Mesenchymal stem cell (in vitro differentiated cells and primary cell): ENCODE measurements at places on chromosomes 2 and 18.

DNA sequence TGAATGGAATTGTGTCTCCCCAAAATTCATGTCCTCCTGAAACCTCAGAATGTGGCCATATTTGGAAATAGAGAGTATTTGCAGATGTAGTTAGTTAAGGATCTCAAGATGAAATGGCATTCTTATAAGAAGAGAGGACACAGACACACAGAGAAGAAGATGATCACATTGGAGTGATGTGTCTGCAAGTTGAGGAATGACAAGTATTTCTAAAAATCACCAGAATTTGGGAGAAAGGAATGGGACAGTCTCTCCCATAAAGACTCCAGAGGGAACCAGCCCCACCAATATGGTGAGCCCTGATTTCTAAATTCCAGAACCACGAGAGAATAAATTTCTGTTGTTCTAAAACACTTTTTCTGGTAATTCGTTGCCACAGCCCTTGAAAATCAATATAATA, 166.3 kb downstream of the C1D start:
- no peaks in the 10 kb centered on the region for H3K27me3 ChIP-seq
- H3K36me3 ChIP-seq, result no peaks in the 10 kb centered on the region
- H3K4me1 ChIP-seq, result peaks cover 7% of the 10 kb centered on the region
- H3K4me3 ChIP-seq, result no peak overlapping the region
- H3K27ac ChIP-seq, result no peak overlapping the region

DNA sequence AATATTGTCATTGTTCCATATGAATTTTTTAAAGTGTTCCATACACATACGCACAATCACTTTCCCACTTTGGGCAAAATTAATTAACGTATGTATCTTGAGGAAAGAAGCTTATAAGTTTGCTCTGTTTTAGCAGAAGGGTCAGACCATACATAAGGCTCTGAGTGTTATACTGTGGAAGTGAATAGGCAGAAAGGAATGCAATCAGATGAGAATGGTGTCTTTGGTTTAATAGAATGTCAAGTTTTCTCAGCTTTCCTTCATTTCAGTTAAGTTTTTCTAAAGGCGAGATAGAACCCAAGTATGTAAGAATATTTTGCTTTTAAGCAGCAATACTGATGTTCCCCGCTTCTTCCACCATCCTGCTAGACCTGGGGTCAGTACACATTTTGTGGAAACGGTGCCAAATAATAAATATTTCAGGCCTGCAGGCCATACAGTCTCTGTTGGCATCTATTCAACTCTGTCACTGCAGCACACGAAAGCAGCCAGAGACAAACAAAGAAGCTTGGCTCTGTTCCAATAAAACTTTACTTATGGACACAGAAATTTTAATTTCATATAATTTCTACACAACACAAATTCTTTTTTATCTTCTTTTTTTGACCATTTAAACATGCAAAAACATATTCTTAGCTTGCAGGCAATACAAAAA, 100.6 kb downstream of the UPP2 start:
- no peaks in the 10 kb centered on the region for H3K27me3 ChIP-seq
- H3K4me1 ChIP-seq, result peaks cover 4% of the 10 kb centered on the region
- H3K4me3 ChIP-seq, result no peak overlapping the region

GRCh38 chr2:138084206-138084605, 119.9 kb downstream of the HNMT start:
- H3K27me3 ChIP-seq, result no peaks in the 10 kb centered on the region
- H3K36me3 ChIP-seq, result peaks cover 3% of the 10 kb centered on the region
- peaks cover 10% of the 10 kb centered on the region for H3K4me1 ChIP-seq
- peak overlapping the region; percentile 81 for H3K27ac ChIP-seq

DNA sequence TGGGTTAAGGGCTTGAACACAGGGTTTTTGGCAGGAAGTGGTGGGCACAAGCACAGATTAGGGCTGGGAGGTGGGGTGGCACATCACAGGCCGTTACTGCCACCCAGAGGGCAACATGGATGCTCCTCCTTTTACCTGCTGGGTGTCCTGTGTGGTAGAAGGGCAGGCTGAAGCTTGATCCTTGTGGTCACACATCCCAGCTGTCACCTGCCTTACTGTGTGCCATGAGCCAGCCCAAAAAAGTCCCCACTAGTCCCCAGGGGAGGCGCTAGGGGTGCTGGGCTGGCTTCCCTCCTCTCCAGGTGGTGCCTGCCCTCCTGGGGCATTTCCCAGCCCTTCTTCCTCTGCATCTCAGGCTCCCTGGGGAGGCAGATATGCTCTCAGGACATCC, 50.5 kb upstream of the ALPP start:
- peaks cover 23% of the 10 kb centered on the region for H3K4me1 ChIP-seq
- H3K36me3 ChIP-seq, result peaks cover 12% of the 10 kb centered on the region
- no peak overlapping the region for H3K27ac ChIP-seq
- H3K4me3 ChIP-seq, result no peak overlapping the region

DNA sequence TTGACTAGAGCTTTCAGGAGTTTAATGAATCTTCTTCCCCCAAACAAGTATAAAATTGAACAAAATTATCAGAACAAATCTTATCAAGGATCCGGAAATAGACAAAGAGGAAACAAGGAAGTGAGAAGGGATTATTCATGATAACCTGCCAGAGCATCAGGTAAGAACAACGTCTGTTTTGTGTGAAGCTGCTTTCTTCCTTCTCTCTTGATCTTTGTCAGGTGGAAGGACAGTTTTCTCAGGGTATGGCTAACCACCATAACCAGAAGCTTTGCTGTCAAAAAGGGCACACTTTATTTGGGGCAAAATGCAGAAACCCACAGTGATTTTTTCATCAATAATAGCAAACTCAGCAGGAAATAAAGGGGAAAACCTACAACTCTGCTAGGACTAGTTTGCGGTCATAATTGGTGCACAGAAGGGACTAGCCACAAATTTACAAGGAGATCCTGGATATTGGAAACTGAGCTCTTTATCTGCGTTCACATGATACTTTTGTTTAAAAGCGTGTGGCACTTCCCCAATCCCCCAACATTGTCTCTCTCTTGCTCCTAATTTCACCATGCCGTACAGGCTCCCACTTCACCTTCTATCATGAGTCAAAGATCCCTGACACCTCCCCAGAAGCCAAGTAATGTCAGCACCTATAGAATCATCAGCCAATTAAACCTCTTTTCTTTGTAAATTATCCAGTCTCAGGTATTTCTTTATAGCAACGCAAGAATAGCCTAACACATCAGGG, 124.2 kb downstream of the FSIP2 start:
- no peak overlapping the region for H3K27ac ChIP-seq
- DNase-seq, result no peak
- H3K27me3 ChIP-seq, result no peaks in the 10 kb centered on the region

GRCh38 chr2:211976076-211976475, 562.5 kb downstream of the ERBB4 start:
- H3K27me3 ChIP-seq, result no peaks in the 10 kb centered on the region
- no peak overlapping the region for H3K27ac ChIP-seq
- no peaks in the 10 kb centered on the region for H3K36me3 ChIP-seq
- no peak for DNase-seq
- H3K4me3 ChIP-seq, result no peak overlapping the region
- H3K4me1 ChIP-seq, result no peaks in the 10 kb centered on the region

DNA sequence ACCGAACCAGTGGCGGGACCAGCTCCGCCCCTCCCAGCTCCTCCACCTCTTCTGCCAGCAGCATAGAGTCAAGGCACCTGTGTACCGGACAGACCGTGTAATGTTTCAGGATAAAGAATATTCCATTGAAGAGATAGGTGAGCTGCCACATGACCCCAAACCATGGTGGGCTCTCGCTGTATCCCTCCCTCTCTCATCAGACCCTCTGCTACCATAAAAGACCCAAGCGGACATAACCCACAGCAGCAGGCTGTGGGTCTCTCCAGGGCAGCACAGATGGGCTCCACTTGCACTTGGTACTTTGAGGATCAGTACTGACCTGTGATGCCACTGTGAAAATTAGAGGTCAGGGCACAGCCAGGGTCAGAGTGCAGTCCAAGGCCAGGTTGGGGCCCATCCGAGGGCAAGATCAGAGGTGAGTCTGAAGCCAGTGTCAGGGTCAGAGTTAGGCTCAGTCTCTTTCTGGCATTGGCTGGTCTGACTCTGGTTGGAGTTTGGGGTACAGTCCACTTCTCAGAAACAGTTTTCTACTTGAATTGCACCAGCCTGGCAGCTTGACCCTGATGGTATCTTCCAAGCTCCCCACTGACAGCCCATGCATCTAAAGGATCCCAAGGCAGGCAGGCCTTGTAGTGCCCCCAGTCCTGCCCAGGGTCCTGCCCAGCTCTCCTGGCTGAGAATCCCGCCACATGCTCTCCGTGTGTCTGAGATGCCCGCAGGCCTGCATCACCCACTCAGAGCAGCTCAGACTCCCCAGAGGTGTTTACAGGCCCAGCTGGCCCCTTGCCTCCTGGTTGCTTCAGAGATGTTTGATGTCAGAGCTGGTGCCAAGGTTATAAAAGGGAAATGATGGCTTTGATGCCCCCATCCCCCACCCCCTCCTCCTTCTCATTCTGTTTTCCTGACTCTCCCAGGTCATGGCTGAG, 212.1 kb downstream of the DYSF start:
- peaks cover 81% of the 10 kb centered on the region for H3K36me3 ChIP-seq
- no peak overlapping the region for H3K4me3 ChIP-seq
- H3K27ac ChIP-seq, result no peak overlapping the region
- no peaks in the 10 kb centered on the region for H3K27me3 ChIP-seq
- no peaks in the 10 kb centered on the region for H3K4me1 ChIP-seq
- no peak for DNase-seq

GRCh38 chr2:173664513-173664910, 300.7 kb downstream of the SP3 start:
- H3K4me3 ChIP-seq, result no peak overlapping the region
- no peak for DNase-seq
- no peaks in the 10 kb centered on the region for H3K36me3 ChIP-seq
- no peak overlapping the region for H3K27ac ChIP-seq

DNA sequence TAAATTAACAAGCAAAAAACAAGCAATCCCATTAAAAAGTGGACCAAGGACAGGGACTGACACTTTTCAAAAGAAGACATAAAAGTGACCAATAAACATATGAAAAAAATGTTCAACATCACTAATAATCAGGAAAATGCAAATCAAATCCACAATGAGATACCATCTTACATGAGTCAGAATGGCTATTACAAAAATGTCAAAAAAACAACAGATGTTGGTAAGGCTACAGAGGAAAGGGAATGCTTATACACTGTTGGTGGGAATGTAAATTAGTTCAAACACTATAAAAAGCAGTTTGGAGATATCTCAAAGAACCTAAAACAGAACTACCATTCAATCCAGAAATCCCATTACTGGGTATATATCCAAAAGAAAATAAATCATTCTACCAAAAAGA, 78.2 kb downstream of the SUCLG1 start:
- H3K4me3 ChIP-seq, result no peak overlapping the region
- H3K27ac ChIP-seq, result no peak overlapping the region
- H3K27me3 ChIP-seq, result peaks cover 6% of the 10 kb centered on the region

- H3K27me3 ChIP-seq, result no peaks in the 10 kb centered on the region
- peak; percentile 28 for DNase-seq
- no peak overlapping the region for H3K4me3 ChIP-seq
- no peaks in the 10 kb centered on the region for H3K4me1 ChIP-seq
- H3K36me3 ChIP-seq, result no peaks in the 10 kb centered on the region
These were observed 557.5 kb downstream of the ARHGAP15 start for GRCh38 chr2:143686585-143687164.

DNA sequence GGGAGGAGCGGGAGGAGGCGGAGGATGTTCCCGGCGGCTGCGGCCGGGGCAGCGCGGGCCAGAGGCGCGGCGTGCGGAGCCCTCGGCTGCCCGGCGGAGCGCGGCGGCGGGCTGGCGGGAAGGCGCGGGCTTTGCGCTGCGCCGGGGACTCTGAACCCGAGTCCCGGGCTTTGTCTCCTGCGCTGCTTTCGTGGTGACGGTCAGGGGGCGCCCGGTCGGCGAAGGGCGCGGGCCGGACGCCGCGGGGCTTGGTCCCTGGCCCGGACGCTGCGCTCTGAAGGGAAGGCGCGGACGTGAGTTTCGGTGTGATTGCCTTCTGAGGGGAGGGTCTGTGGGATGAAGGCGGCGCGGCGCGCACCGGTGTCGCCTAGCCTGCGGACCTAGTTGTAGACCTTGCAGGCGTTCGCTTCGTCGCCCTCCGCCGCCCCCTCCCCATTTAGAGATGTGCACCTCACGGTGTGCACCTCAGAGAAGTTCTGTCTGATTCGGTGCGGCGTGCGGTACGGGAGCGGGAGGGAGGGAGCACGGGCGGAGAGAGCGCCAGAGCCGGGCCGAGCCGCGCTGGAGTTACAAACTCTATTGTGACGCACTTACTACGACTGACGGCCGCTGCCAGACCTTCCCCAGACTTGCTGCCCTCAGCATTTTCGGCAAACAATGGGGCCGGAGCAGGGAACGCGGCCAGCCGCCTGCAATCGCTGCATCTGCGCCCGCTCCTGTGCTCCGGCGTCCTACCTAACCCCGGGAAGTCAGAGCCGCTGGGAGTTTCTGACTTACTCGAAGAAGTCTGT, 2.1 kb downstream of the BCL2L11 start:
- H3K4me1 ChIP-seq, result peaks cover 36% of the 10 kb centered on the region
- H3K27ac ChIP-seq, result peak overlapping the region; percentile 34
- H3K4me3 ChIP-seq, result peak overlapping the region; percentile 90
- H3K27me3 ChIP-seq, result peaks cover 15% of the 10 kb centered on the region

- no peaks in the 10 kb centered on the region for H3K27me3 ChIP-seq
- no peak overlapping the region for H3K27ac ChIP-seq
- no peak for DNase-seq
- peaks cover 3% of the 10 kb centered on the region for H3K4me1 ChIP-seq
These were observed 69.8 kb upstream of the FHL2 start for GRCh38 chr2:105468582-105469042.

DNA sequence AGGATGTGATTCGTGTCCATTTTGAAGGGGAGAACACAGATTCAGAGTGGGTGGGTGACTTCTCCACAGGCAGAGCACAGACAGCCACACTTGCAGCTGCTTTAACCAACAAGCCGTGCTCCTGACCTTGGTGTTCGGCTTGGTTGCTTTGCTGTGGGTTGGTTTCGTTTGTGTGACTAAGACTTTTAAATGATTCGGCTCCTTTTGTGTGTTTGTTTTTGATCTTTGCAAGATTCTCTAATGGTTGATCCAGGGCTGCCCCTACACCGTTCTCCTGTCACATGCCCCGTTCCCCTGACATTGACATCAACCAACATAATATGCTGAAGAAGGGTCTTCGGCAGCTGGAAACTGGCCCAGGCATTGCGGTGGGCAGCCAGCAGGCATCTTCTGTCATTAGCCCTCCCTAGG, 95.9 kb upstream of the MBOAT2 start:
- peak overlapping the region; percentile 51 for H3K27ac ChIP-seq
- DNase-seq, result peak; percentile 66
- H3K36me3 ChIP-seq, result no peaks in the 10 kb centered on the region
- no peaks in the 10 kb centered on the region for H3K27me3 ChIP-seq

DNA sequence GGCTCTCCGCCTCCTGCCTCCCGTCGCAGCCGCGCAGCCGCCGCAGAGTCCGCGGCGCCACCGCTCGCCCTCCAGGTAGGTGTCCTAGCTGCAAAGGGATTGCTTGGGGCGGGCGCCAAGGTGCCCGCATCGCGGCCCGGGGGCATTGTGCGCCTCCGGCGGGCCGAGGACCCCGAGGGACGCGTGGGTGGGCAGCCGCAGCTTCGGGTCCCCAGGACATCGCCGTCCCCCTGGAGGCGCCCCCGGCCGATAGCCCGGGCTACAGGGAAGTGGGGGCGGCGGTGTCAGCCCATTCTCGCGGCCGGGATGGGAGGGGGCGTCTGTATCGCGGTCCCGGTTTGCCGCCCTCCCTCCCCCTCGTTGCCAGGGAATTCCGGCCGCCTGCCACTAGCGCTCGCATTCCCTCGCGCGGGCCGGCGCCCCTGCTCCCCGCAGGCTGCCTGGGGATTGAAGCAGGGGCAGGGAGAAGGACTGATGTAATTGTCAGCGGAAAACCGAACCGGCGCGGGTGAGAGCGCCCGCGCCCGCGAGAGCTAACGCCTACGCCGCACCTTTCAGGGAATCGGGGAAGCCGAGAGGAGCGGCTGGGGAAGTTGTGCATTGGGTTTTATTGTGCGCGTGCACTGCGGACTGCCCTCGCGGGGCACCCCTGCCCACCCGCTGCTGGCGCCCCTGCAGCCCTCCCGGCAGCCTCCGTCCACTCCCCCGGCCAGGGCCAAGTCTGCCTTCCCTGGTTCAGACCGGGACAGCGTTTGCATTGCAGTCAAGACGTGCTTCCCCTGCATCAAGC, 483 bp downstream of the OSBPL6 start:
- H3K4me1 ChIP-seq, result peaks cover 1% of the 10 kb centered on the region
- peak; percentile 79 for DNase-seq
